ENCODE measurements at places on chromosomes 2 and 18.

DNA sequence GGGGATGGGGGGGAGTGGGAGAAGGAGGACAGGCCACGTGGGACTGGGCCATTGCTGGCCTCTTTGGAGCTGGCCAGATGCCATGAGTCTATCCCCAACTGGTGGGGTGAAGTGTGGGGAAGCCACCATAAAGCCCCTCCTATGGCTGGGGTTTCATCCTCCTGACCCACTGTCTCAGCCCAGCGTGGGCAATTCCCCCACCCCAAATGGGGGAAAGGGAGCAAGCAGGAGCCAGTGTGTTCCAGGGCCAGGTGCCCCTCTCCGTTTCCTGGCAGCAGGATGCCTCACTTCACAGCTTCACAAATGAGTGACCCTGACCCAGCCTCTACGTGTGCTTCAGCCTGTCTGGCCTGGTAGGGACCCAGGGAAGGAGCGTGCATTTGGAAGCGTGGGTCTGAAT, 474.7 kb upstream of the HS6ST1 start:
- DNase-seq, result no peak

DNA sequence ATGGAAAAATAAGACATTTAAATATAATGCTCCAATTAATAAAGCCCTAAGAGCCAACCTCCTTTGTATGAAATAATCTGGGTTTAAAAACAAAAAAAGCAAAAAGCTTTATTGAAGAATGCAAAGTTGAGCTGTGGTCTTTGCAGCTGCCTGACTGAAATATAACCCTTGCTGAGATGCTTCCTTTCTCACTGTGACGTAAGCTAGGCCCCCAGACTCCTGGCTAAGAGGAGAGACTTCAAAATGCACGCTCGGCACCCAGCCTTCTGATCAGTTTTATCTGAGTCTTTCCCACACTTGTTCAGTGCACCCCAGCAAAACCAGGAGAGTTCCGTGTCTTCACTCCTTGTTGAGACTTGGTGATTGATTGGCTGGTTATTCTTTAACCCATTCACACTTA, 115.3 kb downstream of the BCL11A start:
- DNase-seq, result no peak

DNA sequence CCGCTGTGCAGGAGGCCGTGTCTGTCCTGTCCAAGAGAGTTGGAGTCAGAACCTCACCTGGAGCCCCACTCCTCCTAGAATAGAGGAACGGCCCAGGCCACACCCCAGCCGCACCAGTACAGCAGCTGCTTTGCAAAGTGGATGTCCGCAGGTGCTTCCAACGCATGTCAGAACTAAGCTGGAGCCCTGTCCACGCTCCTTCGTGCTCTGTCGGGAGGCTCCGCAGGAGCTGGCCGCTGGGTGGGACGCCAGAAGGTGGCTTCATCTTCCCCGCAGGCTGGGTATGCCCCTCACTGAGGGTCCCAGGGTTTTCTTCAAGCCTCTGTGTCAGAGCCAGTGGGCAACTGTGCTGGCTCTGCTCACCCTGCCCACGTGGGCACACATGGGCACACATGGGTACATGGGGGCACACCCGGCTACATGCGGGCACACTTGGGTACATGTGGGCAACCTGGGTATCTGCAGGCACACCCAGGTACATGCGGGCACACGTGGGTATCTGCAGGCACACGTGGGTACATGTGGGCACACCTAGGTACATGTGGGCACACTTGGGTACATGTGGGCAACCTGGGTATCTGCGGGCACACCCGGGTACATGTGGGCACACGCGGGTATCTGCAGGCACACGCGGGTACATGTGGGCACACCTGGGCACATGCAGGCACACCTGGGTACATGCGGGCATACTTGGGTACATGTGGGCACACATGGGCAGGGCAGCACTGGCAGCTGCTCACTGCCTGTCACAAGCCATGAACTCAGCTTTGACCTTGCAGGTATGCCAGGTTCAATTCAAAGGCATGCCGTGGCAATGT, 67.1 kb upstream of the CTDP1 start:
- no peak for DNase-seq

GRCh38 chr2:36369716-36370115, 14.1 kb downstream of the CRIM1 start:
- DNase-seq, result no peak

DNA sequence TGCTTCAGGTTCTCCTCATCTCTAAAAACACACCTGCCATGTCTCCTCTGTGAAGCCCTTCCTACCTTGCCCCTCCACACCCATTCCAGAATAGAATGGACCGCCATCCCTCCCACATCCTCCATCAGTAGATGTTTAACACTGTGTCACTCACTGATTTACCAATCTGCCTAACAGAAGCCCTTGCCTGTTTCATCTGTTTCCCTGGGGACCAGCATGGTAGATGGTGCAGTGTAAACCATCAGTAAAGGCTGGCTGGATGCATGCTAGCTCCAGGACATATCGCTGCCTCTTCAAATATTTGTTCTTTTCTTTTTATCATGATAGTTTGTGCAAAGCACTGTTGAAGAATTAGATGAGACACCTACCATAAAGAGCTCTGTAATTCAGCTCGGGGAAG, 271.4 kb downstream of the PIEZO2 start:
- no peak for DNase-seq

DNA sequence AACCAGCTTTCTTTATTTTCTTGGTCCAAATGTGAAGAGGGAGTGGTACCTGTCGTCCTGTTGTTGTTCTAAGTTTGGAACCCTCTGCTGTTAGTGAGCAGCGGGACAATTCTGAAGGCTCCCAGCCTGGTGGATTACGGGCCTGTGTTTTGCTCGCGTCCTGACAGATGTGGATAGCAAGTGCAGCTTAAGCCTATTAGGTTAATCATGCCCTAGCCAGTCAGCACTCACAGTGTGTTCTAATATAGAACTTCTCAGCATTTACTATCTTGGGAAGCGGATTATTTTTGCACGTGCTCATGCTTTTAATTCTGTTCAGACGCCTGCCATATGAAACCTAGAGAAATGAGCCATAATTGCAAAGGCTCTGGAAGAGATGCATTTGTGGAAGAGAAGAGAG, at the start of gene PCARE:
TSS of gene PCARE (minus strand) at position 113 of the 400 bp plus-strand sequence. CDS start 262 bp downstream, outside the sequence.
- no peak for DNase-seq

GRCh38 chr2:152617456-152618192, 99.6 kb downstream of the PRPF40A start:
- no peak for DNase-seq

- DNase-seq, result no peak
Measured at GRCh38 chr2:30653847-30654246, 153.4 kb downstream of the CAPN13 start.

- DNase-seq, result no peak
Measured at GRCh38 chr2:58842501-58843155, 601.5 kb upstream of the FANCL start.

DNA sequence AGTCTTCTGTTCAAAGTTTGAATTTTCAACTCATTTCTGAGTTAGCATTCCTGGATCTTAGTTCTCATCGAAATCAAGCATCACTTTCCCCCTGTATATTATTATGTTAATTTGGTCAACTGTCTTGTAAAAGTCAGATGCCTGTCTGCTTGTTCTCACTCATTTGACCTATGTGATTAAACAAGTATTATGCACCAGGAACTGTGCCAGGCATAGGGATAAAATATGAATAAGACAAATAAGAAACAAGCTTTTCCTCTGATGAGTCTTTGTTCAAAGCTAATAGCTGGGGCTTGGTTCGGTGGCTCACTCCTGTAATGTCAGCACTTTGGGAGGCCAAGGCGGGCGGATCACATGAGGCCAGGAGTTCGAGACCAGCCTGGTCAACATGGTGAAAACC, 19.7 kb upstream of the EMILIN2 start:
- DNase-seq, result no peak

DNA sequence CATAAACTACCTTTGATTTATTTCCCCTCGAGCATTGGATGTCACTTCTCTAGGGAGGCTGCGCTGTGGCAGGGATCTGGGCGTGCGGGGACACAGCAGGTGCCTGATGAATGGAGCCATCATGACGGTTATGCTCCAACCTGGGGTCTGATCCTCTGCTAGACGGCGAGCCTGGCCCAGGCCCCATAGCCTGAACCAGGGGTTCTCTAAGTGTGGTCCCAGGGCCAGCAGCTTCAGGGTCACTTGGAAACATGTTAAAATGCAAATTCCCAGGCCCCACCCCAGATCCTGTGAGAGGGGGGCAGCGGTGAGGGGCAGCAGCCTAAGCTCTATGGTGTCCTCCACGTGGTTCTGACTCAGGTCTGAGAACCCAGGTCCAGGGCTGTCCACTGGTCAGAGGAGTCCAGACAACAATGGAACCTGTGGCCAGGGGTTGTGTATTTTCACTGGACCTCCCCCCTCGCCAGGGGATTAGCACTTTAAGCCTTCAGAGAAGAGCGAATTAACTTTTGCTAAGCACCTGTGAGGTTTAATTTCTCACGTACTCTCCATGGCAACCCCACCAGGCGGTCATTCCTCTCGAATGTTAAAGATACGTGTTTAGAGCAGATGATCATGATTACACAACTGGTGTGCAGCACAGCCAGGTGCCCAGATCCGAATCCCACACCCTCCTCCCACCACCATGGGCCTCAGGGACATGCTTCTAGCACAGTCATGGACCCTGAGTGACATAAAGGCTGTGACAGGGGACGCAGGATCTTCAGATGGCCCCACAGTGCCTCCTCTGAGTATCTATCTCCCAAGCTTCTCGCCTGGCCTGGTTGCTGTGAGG, 1.6 kb upstream of the ARHGEF4 start:
- DNase-seq, result no peak

DNA sequence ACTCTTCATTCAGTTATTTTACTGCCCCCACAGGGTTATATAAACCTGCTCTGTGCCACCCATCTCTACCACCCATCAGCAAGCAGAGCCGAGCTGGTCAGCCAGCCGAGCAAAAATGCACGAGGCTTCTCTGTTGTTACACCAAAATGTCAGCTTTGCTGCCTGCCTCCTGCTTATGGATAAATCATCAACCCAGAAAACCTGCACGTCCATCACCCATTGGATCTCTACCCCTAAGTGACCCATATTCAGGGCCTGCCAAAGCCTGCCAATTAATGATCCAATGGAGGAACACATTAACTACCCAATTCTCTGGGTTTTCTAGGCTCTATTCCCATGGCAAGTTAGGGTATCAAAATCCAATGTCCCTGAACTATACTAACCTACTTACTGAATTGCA, 365.5 kb upstream of the ACVR2A start:
- no peak for DNase-seq

- DNase-seq, result no peak
Measured at GRCh38 chr18:25171334-25171733, 180.6 kb downstream of the ZNF521 start.

GRCh38 chr2:230921806-230922595, 3.0 kb downstream of the GPR55 start:
- DNase-seq, result no peak
